ENCODE measurements at places on chromosomes 1 and 21. TPM values are rescaled to one million over a fixed set of nuclear protein-coding genes. Genes with fewer than 3 reads are reported as not detected.

The CELA3A gene
- not detected for total RNA-seq

The PRAMEF10 gene
- not detected for total RNA-seq

The HMCN1 gene
- total RNA-seq: 24.7 TPM

The FCRL5 gene
- 0.10 TPM for total RNA-seq

The HCRTR1 gene
- not detected for total RNA-seq

The FCMR gene
- total RNA-seq: 4.4 TPM

The NUP133 gene
- 41.5 TPM for total RNA-seq

The LRIG2 gene
- 24.9 TPM for total RNA-seq

The LHX4 gene
- not detected for total RNA-seq

The NEK2 gene
- total RNA-seq: 9.5 TPM

The HTR6 gene
- total RNA-seq: not detected

The B4GALT2 gene
- total RNA-seq: 19.6 TPM

The PBX1 gene
- total RNA-seq: 105 TPM

The C1QA gene
- 15.8 TPM for total RNA-seq

The HAO2 gene
- 0.21 TPM for total RNA-seq

The TMEM52 gene
- 25.6 TPM for total RNA-seq

The CENPF gene
- total RNA-seq: 30.1 TPM

The FALEC gene
- total RNA-seq: not detected

The PAPPA2 gene
- 3.8 TPM for total RNA-seq

The WNT3A gene
- total RNA-seq: 1.6 TPM

The MYOG gene
- total RNA-seq: 256 TPM

Data from tongue (tissue), 3 donors.